ENCODE measurements at places on chromosomes 2 and 18. TPM values are rescaled to one million over a fixed set of nuclear protein-coding genes. Genes with fewer than 3 reads are reported as not detected.

Gene SNX17
- polyA plus RNA-seq: 68.0 TPM

DNA sequence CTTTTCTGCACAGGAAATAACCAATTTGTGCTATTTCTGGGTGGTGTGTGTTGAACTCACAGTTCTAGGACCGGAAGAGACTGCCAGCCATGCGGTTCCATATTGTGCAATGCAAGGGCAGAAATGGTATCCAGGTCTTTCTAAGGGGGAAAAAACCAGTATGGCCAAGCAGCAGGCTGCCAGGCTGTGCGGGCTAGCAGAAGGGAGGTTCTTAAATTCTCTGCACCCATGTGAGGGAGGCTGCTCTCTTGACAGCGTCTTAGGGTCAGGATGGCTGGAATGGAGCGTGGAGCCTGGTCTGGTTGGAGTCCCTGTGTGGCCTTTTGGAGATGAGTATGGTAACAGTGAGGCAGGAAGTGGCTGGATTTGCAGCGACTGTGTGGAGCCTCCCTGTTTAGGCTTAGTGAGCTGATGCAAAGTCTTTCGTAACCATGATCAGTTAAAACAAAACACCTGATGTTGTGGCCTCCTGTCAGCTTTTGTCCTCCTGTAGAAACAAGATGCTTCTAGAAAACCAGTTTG is 52.6 kb downstream of the NCK2 start:
- H3K4me3 ChIP-seq: no peak overlapping the region
- H3K4me1 ChIP-seq: peaks cover 53% of the 10 kb centered on the region
- H3K36me3 ChIP-seq: peaks cover 5% of the 10 kb centered on the region
- H3K27me3 ChIP-seq: no peaks in the 10 kb centered on the region
- DNase-seq: no peak

Gene CHRNA1
- polyA plus RNA-seq: 0.57 TPM

Gene SLC35F5
- polyA plus RNA-seq: 73.7 TPM
